ENCODE measurements at places on chromosomes 11 and 22.

DNA sequence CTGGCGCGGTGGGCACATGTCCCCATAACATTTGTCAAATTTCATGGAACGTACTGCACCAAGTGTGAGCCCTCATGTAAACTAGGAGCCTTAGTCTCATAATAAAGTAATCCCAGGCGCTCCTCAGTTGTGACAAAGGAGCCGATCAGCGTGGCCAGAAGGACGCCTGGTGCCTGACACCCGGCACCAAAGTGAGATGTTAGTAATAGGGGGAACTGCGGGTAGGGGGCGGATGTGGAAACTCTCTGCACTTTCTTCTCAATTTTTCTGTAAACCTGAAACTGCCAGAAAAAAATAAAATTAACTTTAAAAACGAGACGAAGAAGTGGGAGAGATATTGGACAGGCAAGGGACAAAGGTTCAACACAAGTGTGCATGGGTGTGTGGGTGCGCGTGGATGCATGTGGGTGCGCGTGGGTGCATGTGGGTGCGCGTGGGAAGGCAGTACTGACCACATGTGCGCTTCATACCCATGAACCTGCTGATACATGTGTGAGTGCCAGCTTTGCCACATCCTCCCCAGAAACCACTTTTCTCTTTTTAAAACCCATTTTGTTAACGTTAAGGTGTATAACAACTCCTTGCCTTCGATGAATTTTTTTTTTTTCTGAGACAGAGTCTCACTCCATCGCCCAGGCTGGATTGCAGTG is 55.4 kb upstream of the LINC01488 start:
- no peak for DNase-seq

- no peak for DNase-seq
Observed at GRCh38 chr22:20566420-20567260, 59.2 kb downstream of the MED15 start.

GRCh38 chr11:129895126-129896041 is at the start of gene NFRKB:
Gene NFRKB, minus strand, starts transcription at chr11:129895578. Its CDS starts 2,729 bp downstream, at chr11:129892849.
- no peak for DNase-seq

DNA sequence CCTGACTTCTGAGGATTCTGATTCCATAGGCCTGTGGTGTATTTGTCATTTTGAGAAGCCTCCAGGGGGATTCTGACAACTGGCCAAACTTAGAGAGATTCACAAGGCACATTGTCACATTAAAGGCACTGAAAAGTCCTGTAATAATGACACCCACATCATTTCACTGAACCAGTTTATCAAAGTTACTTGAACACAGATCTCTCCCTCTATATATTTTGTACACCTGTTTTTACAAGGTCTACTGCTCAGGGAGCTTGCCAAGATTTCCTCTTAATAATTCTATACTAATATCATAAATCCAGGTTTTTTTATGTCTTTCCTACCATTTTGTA is 50.0 kb downstream of the LRRC74B start:
- no peak for DNase-seq

GRCh38 chr22:20069331-20070042 is 10.6 kb upstream of the DGCR8 start:
- DNase-seq, result no peak

- no peak for DNase-seq
Observed at GRCh38 chr11:37724315-37724714, 1126.3 kb upstream of the RAG2 start.

DNA sequence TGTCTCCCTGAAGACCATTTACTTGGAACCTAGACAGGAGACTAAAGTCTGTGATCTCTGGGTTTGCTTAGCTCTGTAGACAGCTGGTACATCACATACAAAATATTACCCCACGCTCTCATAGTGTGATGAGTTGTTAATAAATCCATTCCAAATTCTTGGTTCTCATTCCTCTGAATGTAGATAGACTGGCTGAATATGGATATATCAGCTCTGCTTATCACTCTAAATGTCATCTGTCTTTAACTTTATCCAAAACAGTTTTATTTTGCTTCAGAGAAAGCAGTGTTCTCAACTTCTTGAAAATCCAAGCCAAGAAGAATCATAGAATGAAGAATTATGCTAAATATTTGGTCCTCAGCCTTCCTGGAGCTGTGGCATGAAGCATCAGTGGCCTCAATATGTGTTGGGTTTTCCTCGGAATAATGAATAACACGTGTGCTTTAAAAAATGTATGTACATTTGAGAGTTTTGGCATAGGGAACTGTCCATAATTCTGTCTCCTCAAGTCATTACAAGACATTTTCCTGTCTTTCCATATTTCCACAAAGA is 10.5 kb upstream of the LDLRAD3 start:
- DNase-seq, result no peak

- no peak for DNase-seq
Observed at GRCh38 chr22:29520851-29521250, 32.7 kb downstream of the THOC5 start.

- no peak for DNase-seq
Observed at GRCh38 chr22:48907591-48907990, 920.1 kb downstream of the BRD1 start.

DNA sequence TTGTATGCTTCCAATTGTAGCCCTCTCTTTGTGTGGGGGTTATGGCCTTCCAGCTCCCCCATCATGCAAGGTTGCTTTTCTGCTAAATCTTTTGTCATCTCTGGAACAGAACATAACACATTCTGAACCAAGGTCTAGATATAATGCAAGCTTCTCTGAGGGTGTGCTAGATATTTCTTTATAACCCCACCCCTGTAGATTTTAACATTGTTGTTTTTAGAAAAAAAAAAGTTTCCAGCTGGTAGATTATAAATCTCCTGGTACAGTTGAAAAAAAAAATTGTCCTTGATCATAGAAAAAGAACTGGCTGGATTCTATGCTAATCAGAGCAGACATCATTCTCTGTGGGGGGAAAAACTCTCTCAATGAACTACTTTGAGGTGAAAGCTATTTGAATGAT is 363.3 kb downstream of the METTL15 start:
- DNase-seq, result no peak
